ENCODE measurements at places on chromosomes 6 and 20. TPM values are rescaled to one million over a fixed set of nuclear protein-coding genes. Genes with fewer than 3 reads are reported as not detected.

The ITPA gene
- total RNA-seq, result 32.8 TPM

The HCRTR2 gene
- not detected for total RNA-seq

The PRSS16 gene
- 0.67 TPM for total RNA-seq

The NPEPL1 gene
- 47.5 TPM for total RNA-seq

DNA sequence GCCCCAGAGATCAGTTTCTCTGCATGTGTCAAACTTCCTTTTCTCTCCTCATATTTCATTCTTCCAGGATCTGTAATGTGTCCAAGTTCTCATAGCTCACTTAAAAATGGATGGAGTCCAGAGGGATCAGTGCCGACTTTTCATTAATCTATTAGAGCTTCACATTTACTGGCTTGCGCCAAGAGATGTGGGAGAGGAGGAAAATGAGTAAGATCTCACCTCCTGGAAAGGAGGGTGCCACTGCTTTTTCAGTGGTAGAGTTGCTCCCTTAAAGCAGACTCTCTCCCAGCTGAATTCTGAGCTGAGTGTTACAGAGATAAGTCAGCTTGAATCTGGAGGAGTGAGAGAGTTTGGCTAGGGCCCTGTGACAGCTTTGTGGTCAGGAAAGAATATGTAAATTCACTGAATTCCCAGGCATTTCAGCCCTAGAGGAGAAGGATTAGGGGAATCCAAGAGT is 175.9 kb downstream of the SOX4 start:
- DNase-seq, result no peak

DNA sequence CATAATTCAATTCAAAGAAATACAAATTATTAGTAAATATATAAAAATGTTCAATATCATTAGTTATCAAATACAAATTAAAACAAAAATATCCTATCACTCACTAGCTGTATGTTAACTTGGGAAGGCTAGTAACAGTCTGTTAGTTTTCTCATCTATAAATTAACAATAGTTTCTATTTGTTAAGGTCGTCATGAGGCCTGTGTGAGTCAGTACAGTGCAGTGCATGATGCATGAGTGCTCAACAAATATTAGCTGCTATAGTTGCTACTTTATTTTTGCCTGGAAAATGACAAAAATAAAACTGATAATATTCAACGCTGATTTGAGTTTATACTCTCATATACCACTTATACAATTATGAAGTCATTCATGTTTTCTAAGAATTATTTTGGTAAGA is 401.6 kb upstream of the RUNX2 start:
- no peak for DNase-seq

- DNase-seq, result no peak
These were observed 175.7 kb downstream of the ALDH8A1 start for GRCh38 chr6:134774201-134774638.

GRCh38 chr6:1817033-1817761 is 207.5 kb downstream of the FOXC1 start:
- DNase-seq, result no peak

- DNase-seq, result no peak
These were observed 185.2 kb downstream of the ALDH8A1 start for GRCh38 chr6:134764741-134765140.

- no peak for DNase-seq
These were observed 50.9 kb upstream of the FAM184A start for GRCh38 chr6:119129148-119129967.

DNA sequence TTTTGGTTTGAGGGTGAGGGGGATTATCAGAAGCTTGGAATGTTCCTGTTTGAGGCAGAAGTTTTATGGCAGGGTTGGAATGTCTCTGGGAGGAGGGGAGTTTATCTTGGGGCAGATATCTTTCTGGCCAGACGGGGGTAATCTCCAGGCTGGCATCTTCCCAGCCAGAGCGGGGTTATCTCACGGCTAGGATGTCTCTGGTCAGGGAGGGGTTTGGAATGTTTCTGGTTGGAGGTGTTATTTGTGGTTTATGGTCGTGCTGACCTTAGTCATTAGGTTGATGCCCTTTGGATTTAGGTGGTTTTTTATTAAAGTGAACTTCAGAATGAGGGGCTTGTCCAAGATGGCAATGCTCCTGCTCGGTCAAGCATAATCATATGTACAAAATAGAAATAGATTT is 14.8 kb downstream of the PGK2 start:
- DNase-seq, result no peak

- DNase-seq, result no peak
These were observed 206.1 kb upstream of the PRDM1 start for GRCh38 chr6:105880030-105880492.

- DNase-seq, result no peak
These were observed 9.5 kb downstream of the NCR2 start for GRCh38 chr6:41344876-41345275.

DNA sequence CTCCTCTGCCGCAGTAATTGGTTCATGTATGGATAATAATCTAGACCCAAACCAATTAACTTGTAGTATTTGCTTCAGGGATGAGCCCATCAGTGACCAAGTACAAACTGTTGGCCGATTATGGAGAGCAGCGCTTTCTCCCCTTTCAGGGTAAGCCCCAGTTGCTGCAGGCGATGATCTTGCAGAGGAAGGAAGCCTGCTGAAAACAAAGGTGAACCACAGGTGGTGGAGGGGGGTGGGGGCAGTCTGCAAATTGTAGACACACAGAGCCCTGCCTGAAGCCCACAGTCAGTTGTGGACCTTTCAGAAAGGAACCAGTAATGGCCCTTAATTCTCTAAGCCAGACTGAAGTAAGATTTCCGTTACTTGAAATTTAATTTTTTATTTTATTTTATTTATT is 167.9 kb upstream of the JARID2 start:
- DNase-seq, result no peak

- DNase-seq, result no peak
These were observed 68.6 kb downstream of the NRN1 start for GRCh38 chr6:5937936-5938706.

- DNase-seq, result no peak
These were observed 28.9 kb upstream of the RALGAPA2 start for GRCh38 chr20:20741087-20742045.

DNA sequence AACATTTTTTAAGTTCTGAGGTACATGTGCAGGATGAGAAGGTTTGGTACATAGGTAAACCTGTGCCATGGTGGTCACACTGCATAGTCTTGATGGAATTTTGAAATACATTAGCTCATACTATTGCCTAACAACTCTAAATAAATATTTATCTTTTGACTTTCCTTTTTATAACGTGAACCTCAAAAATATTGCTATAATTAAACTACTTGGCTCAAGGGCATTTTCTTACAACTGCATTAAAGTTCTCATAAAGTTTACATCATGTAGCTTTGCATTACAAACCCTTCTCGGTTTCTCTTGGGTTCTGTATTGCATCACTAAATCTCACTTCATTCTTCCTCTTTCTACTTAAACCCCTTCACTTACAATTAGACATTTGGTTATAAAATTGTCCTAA is 636.0 kb upstream of the PTCHD4 start:
- DNase-seq, result no peak

All from sciatic nerve (tissue), 2 donors.